ENCODE measurements at places on chromosomes 5 and 9.

DNA sequence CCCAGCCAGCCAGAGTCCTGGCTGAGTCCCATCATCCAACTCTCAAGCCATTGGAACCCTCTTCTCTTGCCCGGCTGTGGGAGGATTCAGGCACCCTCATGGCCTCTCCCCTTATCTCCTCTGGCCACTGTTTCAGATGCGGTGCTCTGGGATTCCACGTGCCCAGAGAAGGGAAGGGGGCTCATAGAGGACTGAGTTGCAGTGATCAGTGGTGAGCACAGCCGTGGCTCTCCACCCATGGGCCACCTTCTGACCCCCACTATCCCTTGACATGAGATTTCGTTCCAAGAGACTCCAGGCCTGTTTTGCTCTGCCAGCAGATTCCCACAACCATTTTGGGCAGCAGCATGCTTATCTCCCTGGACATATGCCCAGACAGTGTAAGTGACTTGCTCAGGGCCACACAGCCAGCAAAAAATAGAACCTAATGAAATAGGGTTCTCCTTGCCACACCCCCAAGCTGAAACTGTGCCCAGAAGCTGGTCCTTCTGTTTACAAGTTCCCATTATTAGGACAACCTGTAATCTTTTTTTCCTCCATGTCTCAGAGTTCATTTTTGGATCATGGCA is 2.7 kb downstream of the GPX3 start:
- DNase-seq: no peak

DNA sequence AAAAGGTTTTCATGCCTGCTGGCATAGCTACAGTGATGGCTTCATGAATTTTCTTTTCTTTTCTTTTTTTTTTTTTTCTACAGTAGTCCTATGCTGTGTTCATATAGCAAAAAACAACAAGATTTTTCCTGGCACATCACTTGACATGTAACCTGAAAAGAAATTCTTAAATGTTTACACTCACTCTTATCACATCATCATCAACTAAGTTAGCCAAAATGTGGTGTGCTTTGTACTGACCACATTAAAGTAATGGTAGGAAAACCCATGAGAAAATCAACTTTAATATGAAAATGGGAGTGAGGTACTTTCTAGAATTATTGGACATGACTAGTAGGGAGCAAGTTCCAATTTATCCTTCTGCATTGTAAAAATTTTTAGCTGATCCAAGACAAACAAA is 146.7 kb downstream of the SSBP2 start:
- no peak for DNase-seq

GRCh38 chr5:141485321-141486055 is 658 bp downstream of the PCDHGC4 start:
- DNase-seq: no peak

GRCh38 chr9:81559709-81560108 is 129.6 kb downstream of the TLE1 start:
- DNase-seq: no peak

DNA sequence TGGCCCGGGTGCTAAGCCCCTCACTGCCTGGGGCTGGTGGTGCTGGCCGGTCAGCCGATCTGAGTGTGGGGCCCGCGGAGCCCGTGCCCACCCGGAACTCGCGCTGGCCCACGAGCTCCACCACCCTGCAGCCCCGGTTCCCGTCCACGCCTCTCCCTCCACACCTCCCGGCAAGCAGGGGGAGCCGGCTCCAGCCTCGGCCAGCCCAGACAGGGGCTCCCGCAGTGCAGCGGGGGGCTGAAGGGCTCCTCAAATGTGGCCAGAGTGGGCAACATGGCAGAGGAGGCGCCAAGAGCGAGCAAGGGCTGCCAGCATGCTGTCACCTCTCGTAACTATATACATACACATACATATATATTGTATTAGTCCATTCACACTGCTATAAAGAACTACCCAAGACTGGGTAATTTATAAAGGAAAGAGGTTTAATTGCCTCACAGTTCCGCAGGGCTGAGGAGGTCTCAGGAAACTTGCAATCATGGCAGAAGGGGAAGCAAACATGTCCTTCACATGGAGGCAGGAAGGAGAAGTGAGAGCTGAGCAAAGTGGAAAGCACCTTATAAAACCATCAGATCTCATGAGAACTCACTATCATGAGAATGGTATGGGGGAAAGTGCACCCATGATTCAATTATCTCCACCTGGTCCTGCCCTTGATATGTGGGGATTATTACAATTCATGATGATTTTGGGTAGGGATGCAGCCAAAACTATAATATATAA is 56.8 kb downstream of the LIX1 start:
- peak; percentile 6 for DNase-seq

DNA sequence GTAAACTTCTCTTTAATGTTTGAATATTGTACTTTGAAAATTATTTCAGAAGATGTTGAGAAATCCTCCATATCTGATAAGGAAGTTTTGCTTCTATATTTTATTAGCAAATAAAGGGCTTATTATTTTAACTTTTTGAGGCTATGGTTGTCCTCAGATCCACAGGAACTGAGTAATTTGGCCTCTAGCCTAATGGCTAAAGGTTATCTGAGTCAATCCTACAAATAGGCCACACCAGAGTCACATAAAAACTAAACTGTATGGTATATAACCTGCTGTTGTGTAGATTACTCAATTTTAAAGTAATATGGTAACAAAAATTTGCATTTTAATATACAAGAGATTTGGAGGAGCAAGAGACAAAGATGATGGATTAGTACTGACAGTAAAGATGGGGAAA is 549.2 kb upstream of the GRAMD2B start:
- DNase-seq: no peak

- no peak for DNase-seq
Observed at GRCh38 chr9:23819403-23819802, 6.6 kb downstream of the ELAVL2 start.

- no peak for DNase-seq
Observed at GRCh38 chr9:119273325-119273904, 95.8 kb downstream of the BRINP1 start.

DNA sequence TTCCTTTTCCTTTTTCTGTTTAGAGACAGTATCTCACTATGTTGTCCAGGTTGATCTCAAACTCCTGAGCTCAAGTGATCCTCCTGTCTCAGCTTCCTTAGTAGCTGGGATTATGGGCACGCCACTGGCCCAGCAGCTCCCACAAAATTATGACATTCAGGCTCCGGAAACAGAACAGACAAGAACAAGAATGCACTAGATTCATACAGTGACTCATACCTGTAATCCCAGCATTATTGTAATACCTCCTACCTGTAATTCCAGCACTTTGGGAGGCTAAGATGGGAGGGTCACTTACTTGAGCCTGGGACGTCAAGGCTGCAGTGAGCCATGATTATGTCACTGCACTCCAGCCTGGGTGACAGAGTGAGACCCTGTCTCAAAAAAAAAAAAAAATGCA is 26.7 kb upstream of the B4GALT1 start:
- no peak for DNase-seq

GRCh38 chr5:78899922-78900362 is 85.2 kb downstream of the ARSB start:
- peak; percentile 32 for DNase-seq

DNA sequence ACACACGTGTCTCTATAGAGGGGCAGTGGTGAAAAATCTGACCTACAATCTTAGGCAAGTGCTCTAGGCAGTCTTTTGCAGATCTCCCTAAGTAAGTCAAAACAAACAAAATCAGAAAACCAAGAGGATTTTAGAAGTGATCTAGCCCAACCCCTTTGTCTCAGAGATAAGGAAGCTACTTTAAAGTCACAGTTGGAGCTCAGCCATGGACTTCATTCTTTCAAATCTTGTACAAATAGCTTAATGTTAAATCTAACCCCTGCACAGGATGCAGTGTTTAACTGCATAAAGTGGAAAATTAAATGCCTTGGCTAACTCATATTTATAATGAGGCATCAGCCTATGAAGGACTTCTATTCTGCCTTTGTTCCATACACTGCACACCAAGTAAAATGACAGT is 135.1 kb upstream of the RFX3 start:
- DNase-seq: no peak

DNA sequence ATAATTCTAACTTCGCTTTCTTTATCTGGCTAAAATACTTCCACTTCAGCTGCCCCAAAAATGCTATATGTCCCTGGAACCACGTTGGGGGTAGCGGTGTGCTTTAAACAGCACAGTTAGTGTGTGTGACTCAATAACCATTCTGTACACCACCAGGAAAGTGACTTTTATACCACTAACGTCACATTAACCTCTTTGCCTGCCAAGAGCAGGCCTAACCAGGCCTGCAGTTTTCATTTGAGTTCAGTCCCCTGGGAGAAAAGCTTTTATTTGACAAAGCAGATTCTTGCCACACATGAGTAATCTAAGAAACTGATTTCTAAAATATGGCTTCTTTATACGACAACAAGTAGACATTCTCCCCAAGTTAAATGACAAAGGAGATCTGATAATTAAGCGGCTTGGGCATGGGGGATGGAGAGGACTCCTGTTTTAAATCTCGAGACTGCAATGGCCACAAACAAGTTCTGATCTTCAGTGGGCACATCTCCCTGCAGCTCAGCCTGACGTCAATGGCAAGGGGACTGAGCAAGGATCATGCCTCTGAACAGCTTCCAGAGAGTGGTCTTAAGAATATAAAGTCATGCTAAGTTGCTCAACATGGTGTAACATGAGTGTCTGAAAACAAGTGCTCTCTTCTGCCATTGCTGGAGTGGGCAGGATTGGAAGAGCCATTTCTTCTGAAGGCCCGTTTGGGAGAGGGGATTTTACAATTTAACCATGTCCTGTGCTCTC is 91.8 kb downstream of the GLIS3 start:
- no peak for DNase-seq

DNA sequence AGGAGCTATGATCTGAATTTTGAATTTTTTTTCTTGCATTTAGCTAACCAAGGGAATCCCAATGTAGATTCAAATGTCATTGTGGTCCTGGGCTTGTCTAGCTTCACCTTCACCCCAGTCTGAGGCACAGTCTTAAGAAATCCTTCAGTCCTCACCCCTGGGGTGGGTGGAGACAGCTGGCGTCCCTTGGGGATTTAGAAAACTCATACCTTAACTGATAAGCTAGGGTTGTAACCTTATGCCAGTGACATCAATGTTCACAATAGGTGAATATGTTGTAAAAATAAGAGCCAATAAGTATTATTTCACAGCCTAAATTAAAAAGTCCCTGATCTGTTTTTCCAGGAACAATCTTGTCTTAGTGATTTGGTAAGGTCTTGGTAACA is 4.6 kb downstream of the ISOC1 start:
- no peak for DNase-seq

GRCh38 chr9:126532951-126533925 is 80.5 kb upstream of the LMX1B start:
- no peak for DNase-seq

GRCh38 chr9:92911511-92912475 is 34.0 kb upstream of the ZNF484 start:
- no peak for DNase-seq

DNA sequence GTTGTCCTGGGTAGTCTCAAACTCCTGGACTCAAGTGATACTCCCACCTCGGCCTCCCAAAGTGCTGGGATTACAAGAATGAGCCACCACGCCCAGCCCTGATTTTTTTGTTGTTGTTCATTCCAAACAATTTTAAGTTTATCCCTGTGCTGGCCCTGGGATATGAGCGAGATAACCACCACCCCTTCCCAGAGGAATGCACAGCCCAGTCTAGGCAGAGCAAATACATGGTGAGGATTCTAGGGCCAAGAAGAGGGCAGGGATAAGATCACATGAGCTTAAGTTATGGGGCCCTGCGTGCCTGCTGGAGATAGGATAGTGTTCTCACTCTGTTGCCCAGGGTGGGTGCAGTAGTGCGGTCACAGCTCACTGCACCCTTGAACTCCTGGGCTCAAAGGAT is 21.0 kb upstream of the TOR1B start:
- DNase-seq: no peak

- no peak for DNase-seq
Observed at GRCh38 chr5:169768416-169768815, 131.3 kb downstream of the DOCK2 start.

DNA sequence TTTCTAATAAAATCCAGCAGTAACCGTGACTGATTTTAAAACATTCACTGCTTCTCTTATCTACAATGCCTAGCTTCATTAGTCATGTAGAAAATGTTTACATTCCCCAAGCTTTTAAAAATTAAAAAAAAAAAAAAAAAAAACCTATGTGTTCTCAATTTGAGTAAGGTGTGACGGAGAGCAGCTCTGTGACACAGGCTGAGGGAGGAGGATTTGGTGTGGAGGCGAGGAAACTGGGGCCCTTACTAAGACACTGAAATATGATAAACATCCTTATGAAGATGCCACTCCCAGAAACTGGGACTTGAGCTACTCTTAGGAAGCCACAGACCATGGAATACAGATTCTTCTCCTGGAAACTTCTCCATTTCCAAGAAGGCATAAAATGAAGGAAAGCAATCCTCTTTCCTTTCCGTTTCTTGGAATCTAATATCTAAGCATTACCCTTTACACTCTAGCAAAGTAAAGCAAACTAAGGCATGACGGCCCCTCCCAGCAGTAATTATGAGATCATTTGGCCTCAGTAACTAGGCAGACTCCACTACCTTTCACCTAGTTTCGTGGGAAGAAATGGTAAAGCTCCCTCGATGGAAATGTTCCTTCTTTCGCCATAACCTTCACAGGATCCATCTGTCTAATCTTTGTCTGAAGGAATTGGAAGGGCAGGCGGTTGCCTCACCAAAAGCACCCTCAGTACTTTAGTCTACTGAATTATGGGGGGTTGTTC is 23.5 kb downstream of the GRAMD2B start:
- no peak for DNase-seq

DNA sequence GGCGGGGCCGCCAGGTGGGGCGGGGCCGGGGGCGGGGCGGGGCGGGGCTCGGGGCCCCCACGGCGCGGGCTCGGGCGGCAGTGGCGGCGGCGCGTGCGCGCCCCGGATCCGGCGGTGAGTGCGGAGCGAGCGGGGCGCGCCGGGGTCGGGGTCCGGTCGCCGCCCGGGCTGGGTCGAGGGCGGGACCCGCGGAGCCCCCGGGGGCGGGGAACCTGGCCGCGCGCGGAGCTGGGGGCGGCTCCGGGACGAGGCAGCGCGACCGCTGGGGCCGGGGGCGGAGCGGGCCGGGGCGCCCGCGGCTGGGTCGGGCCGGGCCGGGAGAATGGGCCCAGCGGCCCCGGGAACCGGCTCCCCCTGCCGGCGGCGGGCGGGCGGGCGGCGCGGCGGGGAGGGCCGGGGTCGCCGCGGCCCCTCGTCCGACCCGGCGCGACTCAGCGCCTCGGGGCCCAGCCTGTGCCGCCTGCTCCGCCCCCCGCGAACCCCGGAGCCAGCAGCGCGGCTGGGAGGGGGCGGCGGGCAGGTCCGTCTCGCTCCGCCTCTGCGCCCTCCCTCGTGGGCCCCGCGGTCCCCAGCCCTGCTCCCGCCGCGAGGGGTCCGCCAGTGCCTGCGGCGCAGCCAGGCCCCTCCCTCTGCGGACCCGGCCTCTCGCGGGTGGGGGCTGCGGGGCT is 3.1 kb downstream of the EGFL7 start:
- no peak for DNase-seq

GRCh38 chr5:71533142-71533541 is 54.0 kb upstream of the MCCC2 start:
- DNase-seq: no peak

- no peak for DNase-seq
Observed at GRCh38 chr5:122702524-122702875, 72.4 kb upstream of the SNX2 start.

GRCh38 chr5:66922881-66923280 is 273.7 kb downstream of the CD180 start:
- no peak for DNase-seq

All from CD4-positive, alpha-beta T cell treated with Interleukin-4 for 4 hours (primary cell).